ENCODE measurements at places on chromosomes 13 and 19.

GRCh38 chr19:347946-348861 is 3.6 kb upstream of the MIER2 start:
- no peak for DNase-seq

GRCh38 chr13:46715363-46715762 is 81.6 kb downstream of the ESD start:
- no peak for DNase-seq

- DNase-seq, result no peak
These were observed 1536.1 kb downstream of the UQCRFS1 start for GRCh38 chr19:27676877-27677276.

- DNase-seq, result no peak
These were observed 2.7 kb upstream of the SNAPC2 start for GRCh38 chr19:7917267-7918061.

- no peak for DNase-seq
These were observed 7.0 kb upstream of the CDC42EP5 start for GRCh38 chr19:54480051-54480450.

DNA sequence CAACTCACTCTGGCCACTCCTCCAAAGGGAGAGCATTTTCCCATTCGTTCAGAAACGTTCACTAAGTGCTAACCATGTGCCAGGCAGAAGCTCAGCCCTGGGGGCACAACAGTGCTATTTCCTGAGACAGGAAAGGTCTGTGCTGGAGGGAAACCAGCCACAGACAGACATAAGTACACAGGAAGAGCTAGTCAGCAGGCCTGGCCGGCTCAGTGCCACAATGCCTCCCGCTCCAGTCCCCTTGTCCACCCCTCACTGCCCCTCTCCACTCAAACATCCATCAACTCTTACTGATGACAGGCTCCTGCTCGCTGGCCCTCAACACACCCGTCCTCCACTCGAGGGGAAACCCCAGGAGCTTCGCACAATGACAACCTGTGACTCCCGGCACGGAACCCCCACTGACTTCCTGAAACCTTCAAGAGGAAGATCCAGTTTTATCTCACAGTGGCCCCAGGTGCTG is 11.3 kb upstream of the PLA2G4C start:
- no peak for DNase-seq

GRCh38 chr13:45331692-45332035 is 9.3 kb downstream of the TPT1 start:
- no peak for DNase-seq

GRCh38 chr19:39070888-39071287 is 13.3 kb upstream of the ACP7 start:
- DNase-seq, result no peak

GRCh38 chr19:13024126-13024950 is 29.1 kb downstream of the NFIX start:
- no peak for DNase-seq

DNA sequence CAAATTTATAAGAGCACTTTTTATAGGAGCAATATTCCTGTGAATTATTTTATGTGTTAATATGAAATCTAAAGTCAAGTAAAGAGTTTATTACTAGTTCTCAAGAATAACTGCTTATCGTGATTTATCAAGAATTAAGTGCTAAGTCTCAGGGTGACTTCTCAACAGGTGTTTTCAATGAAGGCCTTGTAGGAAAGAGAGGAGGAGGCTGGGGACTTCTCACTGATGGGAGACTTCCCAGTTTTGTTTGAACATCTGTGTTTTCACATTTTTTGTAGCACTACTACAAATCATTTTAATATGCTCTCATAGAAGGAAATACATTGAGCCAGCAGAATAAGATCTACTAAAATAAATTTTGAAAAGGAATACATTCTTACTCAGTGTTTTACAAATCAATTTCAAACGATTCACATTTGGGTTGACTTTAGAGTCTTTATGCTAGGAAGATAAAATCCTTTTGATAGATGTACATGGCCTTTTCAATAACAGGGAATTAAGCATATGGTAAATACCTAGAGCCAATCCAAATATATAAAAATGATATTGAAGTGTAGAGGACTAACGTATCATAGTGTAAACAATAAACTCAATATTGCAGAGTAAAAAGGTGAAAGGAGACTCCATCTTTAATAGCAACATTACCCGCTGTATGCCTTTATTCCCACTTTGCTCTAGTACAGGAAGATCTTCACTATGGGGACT is 6.8 kb downstream of the PCDH17 start:
- no peak for DNase-seq

GRCh38 chr13:108963846-108964600 is 334.6 kb downstream of the MYO16 start:
- DNase-seq, result no peak

DNA sequence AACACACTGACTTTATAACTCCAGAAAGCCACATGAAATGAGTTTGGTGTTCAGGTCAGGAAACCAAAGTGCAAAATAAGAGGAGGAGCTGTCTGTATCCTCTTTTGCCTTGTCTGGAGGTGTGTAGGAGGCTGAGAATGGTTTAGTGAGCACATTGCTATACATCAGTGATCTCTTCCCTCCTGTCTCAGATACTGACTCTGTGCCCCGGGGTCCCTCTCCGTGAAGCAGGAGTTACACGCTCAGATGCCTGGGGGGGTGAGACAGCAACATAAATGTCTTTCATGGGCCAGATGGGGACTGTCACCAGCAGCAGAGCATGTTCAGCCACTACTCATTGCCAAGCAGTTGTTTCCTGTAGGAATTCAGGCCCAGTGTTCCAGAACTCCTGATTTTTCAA is 285.4 kb downstream of the ATP8A2 start:
- no peak for DNase-seq

DNA sequence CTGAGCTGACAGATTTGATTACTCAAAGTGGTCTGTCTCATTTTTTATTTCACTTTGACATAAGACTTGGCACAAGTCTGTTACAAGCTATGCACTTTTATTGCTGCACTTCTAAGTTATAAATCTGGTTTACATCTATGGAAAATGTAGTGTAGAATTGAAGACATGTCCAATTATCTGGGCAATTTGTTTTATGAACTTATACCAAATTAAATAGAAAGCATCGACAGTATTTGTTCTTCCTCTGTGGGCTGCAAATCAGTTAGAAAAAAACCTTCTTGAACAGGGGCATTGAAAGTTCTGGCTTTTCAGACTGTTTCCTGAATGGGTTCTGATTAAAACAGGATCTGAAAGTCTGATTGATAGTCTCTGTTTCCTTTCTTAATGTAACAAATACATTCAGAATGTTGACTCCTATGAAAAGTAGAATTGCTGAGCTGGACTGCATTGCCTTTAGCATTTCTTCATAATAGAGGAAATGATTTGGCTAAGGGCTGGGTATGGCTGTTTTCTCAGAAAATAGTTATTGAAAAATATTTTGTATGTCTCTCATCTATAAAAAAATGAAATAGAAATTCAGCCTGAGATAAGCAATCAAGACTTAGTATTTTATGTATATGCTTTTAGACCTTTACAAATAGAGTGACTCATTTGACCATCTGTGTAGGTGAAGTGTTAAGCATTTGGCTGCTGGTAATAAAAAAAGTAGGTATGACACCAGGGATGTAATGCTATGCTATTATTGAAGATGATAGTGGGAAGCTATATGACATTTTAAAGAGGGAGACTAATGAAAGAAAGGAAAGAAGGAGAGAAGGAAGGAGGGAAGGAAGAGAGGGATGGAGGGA is 210.9 kb upstream of the SPRY2 start:
- DNase-seq, result no peak

DNA sequence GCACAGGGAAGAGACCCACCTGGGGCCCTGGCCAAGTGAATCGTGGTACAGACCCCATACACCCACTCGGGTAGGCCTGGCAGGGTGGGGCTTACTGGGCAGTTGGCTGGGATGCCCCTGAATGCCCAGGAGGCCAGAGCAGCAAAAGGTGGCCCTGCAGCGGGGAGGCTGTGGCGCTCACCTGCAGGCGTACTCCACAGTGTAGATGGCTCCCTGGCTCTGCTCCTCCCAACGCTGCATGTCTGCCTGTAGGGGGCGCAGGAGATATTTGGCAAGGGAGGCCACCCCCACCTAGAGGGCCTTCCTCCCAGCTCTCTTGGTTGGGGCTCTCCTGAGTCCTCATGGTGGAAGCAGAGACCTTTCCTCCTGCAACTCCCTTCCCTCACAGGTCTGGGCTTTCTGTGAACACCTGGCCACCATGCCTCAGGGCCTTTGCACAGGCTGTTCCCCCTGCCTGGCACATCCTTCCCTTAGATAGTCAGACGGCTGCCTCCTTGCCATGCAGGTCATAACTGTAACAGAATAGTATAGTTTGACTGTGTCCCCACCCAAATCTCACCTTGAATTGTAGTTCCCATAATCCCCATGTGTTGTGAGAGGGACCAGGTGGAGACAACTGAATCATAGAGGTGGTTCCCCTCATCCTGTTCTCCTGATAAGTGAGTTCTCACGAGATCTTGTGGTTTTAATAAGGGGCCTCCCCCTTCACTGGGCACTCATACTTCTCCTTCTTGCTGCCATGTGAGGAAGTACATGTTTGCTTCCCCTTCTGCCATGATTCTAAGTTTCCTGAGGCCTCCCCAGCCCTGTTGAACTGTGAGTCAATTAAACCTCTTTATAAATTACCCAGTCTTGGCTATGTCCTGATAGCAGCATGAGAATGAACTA is 5.9 kb downstream of the BORCS8 start:
- no peak for DNase-seq

- no peak for DNase-seq
These were observed 2.3 kb upstream of the REX1BD start for GRCh38 chr19:18586306-18586705.

DNA sequence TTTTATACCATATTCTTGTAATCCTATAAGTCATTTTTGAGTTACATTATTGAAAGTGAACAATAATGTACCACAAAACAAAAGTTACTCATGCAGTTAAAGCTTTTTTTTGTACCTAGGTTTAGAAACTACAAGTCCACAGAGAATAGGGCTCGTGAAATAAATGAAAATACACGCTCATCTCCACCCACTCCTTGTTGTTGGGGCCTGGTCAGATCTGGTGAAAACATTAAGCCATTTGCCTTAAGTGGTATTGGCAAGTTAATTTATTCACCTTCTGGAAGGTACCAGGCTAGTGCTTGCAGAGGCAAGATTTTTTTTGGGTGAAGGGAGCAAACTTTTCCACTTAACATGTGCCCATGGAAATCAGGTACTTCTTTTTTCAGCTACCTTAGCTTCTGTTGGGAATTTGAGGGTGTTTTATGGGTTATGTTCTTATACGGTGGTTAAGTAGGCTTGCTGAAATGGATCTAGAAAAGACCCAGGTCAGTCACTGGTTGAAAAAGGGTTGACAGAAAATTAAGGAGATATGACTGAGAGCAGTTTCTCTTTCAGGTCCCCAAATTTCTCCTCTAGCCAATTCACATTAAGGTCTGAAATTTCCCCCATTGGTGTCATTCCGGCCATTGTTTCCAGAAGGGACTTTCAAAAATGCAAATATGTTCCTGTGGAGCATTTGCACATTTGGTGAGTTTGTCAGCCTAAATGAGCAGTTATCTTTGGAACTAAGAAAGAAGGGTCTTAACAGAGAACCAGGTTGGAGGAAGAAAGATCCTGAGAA is 143.3 kb downstream of the KCNRG start:
- DNase-seq, result no peak

DNA sequence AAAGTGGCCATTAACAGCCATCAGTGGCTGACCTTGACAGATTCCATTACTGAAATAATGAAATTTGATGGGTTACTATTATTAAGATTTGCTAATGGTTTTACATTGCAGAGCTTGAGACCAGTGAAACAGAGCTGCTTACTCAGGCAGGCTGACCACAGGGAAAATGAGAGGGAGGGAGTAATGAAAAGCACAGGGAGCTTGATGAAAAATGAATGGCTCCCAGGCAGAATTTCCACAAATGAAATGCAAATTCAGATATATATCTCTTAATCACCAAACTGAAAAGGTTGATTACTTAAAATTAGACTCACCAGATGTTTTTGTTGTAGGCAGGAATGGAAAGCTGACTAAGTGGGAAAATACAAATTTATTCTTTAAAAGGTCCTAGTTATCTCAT is 36.1 kb downstream of the HTR2A start:
- no peak for DNase-seq

DNA sequence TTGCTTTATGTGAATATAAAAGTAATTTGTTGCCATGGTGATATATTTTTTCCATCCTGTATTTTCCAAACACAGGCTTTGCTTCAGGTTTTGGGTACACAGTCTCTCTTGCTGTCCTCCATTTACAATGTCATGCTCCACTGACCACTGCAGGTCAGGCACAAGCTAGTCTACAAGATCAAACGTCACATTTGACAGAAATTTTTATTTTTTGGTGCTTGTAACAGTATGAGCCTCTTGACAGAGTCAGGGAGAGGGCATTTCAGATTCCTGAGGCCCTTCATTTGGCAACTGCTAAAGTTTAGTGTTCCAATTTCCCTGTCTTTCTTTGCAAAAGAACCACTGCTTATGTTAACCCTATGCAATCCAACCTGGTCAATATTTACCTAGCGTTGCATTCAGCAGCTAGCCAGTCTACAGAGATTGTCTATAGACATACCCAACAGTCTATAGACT is 175.0 kb downstream of the RFC3 start:
- no peak for DNase-seq

DNA sequence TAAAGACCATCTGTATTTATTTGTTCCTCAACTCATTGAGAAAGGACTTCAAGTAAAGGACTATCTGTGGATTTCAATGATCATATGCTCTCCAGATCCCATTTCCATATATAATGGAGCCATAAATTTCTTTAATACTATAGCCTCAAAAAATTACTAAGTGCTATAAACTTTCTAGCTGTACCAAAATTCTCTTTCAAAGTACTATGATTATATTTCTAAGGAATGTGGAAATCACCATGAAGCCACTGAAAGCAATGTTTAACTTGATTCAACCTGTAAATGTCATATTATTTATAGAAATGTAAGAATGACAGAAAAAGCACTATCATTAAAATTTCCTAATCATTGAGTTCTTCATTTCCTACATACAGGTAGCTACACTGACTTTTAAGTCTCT is 20.7 kb downstream of the TBC1D4 start:
- DNase-seq, result no peak

DNA sequence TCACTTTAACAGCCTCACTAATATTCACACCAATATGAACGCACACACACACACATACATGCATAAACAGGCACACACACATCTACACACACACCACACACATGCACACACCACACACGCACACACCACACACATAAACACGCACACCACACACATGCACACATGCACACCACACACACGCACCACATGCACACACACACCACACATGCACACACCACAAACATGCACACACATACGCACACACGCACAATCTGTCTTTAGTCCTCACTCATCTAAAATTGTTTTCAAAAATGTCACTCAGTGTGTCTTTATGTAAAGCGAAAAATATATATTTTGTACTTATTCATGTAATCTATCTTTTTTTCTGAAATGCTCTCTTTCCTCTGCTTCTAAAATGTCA is 158.1 kb upstream of the SGCG start:
- DNase-seq, result no peak

- DNase-seq, result no peak
These were observed 10.3 kb downstream of the TMTC4 start for GRCh38 chr13:100664171-100664900.

GRCh38 chr19:8338835-8339234 is 4.2 kb downstream of the KANK3 start:
- DNase-seq, result no peak

GRCh38 chr13:25992076-25992475 is 59.7 kb downstream of the SHISA2 start:
- no peak for DNase-seq

GRCh38 chr19:18086590-18087138 is at the start of gene IL12RB1:
Gene IL12RB1, minus strand, starts transcription at chr19:18086934. Its CDS starts 111 bp downstream, at chr19:18086823.
- no peak for DNase-seq
